ENCODE measurements at places on chromosomes 16 and 17.

- DNase-seq = no peak
Measured at GRCh38 chr17:81680150-81680549, 3.4 kb downstream of the ARL16 start.

DNA sequence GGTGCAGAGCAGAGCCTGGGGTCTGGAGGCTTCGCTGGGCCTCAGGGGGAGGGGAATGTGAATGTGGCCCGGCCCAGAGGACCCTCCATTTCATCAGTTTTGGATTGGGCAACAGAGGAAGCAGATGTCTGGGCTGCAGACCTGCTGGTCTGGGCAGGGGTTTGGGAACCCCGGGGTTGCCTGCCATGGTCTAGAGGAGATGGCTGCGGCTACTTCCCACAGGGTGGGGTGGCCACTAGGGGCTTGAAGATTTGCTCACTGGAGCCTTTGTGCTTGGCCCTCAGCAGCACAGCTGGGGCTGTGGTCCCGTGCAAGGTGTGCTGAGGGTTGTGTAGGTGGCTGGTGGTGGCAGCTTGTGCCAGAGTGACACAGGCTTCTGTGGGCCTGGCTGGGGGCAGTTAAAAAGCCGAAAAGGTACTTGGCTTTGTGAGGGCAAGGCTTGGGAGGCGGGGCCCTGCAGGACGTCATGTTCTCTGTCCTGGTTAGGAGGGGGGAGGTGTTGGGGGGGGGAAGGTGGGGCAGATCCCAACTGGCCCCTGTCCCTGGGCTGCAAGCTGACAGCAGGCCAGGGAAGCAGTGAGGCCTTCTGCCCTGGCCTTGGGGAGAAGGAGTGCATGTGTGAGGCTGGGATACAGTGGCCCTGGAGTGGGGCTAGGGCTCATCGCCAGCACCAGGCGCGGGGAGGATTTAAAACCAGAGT is 98.0 kb downstream of the KPNA2 start:
- no peak for DNase-seq

GRCh38 chr17:45101546-45101882 is 30.8 kb downstream of the PLCD3 start:
- DNase-seq = no peak

DNA sequence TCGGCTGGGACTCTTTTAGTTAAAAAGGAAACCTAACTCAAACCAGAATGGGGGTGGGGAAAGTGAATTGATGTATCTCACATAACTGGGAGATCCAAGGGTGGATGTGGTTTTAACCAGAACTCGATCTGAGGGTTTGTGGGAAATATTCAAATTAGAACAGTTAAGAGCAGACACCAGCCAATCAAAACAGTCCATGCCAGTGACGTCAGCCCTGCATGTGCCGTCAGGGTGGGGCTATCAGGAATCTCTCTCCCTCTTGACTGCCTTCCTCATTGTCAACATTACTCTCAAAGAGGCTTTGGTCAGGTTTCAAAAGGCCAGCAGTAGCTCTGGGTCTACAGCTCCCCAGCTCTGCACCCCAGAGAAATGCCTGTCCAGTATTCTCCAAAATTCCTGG is 94.2 kb upstream of the HSBP1 start:
- DNase-seq = no peak

DNA sequence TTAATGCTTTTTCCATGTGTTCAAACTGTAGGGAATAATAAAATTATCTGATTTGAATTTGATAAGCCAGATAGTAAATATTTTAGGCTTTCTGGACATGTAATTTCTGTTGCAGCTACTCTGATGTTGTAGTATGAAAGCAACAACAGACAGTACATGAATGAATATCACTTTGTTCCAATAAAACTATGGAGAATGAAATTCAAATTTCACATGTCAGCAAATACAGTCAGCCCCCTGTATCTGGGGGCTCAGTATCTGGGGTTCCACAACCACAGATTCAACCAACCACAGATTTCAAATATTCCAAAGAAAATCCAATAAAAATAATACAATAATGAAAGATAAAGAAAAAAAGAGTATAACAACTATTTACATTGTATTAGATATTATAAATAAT is 8.2 kb upstream of the CLTC start:
- no peak for DNase-seq

DNA sequence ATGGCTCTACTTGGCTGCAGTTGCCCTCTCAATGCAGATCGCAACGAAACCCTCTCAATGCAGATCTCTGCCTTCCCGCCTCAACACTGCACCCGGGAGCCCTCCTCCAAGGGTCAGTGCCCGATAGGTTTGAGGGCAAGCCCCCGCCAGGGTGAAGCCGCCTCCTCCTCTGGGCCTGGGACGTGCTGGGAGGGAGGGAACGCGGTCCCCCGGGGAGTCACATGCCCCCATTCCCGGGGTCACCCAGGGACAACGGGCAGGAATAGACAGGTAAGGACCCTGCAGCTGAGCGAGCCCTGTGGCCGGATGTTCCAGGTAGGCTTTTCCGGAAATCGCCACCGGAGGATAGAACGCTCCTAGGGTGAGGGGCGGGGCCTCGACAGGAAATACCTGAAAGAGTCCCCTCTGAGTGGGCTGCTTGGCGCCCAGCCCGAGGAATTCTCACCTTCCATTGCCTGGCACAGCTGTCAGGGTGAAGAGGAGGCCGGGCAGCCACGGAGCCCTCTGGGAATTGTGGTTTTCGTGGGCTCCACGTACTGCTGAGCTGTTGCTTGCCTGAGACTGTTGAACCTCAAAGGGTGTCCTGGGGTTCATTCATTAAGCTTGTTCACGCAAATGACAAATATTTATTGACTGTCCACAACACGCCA is 12.8 kb downstream of the ZNF174 start:
- no peak for DNase-seq

- DNase-seq = no peak
Measured at GRCh38 chr16:1989209-1990100, at the start of gene SYNGR3. SYNGR3 (plus strand) TSS chr16:1989970; CDS start chr16:1990103, 133 bp downstream.

- peak; percentile 47 for DNase-seq
Measured at GRCh38 chr17:73228748-73229236, 32.9 kb downstream of the CPSF4L start.

DNA sequence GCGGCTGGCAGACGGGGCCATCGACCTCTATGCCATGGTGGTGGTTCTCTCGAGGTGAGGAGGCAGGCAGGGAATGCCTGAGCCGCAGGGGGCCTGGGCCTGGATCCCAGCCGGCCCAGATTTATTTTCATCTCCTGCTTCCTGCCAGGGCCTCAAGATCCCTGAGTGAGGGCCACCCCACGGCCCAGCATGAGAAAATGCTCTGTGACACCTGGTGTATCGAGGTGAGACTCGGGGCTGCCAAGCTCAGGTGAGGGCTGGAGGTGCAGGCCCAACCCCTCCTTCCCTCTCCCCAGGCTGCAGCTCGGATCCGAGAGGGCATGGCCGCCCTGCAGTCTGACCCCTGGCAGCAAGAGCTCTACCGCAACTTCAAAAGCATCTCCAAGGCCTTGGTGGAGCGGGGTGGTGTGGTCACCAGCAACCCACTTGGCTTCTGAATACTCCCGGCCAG is 4.9 kb downstream of the ACADVL start:
- no peak for DNase-seq

GRCh38 chr17:49990331-49990730 is 4.7 kb downstream of the DLX3 start:
- DNase-seq = no peak

- no peak for DNase-seq
Measured at GRCh38 chr16:53599548-53599947, 96.5 kb upstream of the AKTIP start.

- no peak for DNase-seq
Measured at GRCh38 chr16:29745121-29745852, 503 bp downstream of the C16orf54 start.

DNA sequence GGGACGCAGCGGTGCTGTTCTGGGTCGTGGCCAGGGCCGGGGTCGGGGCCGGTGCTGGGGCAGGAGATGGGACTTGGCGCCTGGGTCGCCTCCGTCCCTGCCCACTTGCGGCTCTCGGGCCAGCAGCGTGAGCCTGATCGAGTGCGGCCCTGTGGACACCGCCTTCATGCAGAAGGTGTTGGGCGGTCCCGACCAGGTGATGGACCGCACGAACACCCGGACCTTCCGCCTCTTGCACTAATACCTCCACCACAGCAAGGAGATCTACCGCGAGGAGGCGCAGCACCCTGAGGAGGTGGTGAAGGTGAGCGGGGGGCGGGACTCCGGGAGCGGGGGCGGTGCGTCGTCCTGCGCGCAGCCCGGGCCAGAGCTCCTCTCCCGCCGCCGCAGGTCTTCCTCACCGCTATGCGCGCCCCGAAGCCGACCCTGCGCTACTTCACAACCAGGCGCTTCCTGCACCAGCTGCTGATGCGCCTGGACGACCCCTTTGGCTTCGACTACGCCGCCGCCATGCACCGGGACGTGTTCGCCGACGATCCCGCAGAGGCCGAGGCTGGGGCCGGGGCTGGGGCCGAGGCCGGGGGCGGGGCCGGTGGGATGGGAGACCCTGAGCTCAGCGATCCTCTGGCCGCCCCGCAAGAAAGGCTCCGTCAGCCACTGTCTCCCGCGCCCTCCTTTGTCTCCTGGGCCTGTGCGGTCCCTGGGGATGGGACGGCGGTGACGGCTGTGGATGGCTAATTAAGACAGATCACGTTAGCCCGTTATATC is 4.5 kb upstream of the HSD17B1 start:
- DNase-seq = peak; percentile 64

GRCh38 chr16:29996766-29997250 is 767 bp downstream of the INO80E start:
- peak; percentile 27 for DNase-seq

DNA sequence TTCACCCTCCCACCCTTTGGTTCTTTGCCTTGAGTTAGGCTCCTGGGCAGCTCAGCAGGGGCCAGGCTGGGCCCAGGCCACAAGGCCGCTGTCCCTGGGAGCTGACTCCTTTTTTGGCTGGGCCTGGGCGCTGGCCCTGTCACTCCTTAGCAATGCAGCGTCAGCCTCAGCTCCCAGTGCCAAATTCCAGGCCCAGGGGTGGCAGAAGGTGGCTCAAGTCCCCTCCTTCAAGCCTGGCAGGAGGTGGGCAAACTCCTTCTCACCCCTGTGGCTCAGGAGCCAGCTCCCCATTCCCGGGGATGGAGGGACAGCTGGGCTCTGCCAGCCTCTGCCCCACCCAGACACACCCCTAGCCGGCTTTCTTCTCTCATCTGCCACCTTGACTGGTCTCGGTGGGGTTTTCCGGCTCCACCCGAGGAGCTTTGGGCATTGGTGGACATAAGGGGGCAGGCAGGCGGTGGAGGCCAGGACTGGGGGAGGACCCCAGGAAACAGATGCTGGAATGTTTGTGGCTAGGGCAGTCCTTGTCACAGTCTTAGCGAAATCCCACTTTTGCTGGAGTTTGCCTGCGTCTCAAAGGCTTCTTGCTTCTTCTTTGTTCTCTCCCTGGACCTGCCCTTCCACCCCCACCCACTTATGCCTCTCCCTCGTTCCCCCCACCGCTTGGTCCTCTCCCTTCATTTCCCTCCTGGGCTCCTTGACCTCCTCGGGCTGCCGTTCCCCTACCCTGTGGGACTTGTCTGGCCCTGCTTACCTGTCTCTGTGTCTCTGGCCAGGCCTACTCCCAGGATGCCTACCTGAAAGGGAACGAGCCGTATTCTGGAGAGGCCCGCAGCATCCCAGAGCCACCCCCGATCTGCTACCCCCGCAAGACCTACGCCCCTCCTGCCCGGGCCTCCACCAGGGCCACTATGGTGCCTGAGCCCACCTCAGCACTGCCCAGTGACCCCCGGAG is 37.4 kb downstream of the ARHGAP23 start:
- peak; percentile 21 for DNase-seq

DNA sequence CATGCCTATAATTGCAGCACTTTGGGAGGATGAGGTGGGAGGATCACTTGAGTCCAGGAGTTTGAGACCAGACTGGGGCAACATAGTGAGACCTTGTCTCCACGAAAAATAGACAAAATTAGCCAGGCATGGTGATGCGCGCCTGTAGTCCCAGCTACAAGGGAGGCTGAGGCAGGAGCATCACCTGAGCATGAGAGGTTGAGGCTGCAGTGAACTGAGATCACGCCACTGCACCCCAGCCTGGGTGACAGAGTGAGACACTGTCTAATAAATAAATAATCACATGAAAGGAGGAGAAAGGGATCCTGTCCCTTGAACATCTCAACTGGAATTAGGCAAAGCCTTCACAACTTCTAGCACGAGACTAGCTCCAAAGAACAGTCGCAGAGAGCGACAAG is 53.2 kb downstream of the TEKT5 start:
- no peak for DNase-seq

DNA sequence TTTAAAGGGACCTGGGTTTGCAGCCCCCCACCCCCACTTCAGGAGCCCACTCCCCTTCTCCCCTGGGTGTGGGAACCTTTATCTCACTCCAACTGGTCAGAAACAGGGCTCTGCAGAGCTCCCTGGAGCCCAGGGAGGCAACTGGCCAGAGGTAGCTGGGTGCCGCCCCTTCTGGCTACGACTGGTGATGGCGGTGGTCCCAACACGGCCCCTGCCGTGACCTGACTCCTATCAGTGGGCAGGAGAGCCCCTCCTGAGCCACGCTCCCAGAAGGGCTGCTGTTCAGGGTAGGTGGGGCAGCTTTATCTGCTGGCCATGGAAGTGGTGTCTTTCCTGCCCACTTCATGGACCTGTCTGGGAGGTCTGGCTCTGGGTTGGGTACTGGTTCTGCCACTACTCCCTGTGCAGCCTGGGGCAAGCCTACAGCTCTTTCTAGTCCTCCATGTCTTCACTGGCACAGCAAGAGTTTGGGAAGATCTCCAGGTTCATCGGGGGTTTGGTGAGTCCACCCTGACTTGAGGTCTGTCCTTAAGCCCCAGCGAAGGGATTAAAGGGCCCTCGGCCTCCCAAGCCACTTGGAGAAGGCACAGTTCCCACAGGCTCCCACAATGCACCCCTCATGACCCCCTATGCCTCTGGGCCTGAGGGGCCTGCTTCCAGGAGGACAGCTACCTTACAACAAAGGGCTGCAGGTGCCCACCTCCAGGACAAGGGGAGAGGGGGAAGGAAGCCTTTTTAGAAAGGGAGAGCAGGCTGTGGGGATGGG is 5.5 kb upstream of the SREBF1 start:
- no peak for DNase-seq

GRCh38 chr17:1074886-1075605 is 78.1 kb downstream of the TIMM22 start:
- peak; percentile 82 for DNase-seq

DNA sequence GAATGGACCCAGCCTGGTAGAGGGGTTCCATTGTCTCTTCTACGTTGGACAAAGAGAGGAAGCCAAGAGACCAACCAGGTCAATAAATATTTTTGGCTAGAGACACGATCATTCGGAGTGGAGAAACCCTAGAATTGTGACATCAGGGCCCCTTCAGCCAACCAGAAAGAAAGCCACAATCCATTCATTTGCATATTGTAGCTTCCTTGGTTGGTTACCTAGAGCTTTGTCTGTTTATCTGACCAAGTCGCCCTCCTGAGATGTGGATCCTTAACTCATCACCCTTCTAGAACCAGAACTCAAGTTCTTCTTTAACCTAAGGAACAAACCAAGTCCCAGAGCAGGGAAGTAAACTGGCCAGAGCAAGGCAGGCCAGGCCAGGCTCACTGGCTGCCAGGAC is at the start of gene CCDC182:
Gene CCDC182 (minus strand): TSS at position 58 of the 400 bp plus-strand sequence. CDS start 27 bp downstream, at position 31.
- no peak for DNase-seq
